ENCODE measurements at places on chromosomes 3 and 15.

DNA sequence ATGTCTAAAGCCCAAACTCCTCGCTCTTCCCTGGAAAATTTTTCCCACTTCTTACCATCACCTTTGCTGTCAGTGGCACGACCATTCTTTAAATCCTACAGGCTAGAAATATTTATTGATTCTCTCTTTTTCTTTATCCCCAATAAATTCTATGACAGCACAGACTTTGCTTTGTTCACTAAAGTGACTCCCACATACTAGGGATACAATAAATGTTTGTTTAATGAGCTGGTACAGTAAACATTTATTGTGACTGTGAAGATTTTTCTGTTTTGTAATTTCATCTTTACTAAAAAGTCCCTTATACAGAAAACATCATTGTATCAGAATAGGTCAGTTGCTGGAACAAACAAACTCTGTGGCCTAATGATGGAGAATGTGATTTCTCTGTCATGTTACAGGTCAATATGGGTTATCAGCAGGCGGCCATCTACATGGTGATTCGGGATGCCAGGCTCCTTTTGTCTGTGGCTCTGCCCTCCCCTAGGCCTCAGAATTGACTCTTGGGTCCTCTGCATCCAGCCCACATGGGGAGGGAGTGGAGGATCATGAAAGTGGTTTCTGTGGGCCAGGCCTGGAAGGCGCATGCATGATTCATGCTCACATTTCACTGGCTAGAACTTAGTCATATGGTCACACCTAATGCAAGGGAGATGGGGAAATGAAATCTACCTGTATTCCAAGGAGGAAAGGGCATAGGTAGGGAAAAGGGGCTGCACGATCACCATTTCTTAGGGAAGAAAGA is 22.7 kb upstream of the KNG1 start:
- DNase-seq, result no peak

- DNase-seq, result no peak
Measured at GRCh38 chr15:70636540-70637165, 126.7 kb downstream of the UACA start.

DNA sequence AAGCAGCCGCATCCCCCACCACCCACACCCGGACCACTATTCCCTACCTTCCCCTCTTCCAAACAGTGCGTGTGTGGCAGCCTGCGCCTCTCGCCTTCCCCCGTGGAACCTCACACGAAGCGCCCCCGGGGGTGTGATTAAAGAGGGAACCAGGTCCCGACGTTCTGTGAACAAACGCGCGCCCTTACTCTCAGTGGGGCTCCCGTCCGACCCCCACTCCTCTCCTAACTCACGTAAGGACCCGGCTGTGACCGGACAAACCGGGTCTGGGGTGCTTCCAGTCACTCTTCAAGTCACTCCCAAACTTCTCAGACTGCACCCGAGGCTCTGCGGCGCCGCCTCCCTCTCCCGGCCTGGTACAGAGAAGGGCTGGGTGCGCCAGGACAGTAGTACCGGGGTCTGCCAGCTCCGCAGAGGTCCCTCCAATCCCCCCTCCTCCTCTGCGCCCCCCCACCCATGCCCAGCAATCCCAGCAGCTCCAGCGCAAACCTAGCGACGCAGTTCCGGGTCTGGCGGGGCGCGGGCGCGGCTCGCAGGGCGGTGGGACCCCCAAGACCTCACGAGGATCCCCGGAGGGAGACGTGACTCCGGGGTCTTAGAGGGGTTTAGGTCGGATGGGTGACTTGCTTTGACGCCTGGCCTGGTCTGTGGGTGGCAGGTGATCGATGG is 574 bp downstream of the DUOXA1 start:
- DNase-seq, result no peak

DNA sequence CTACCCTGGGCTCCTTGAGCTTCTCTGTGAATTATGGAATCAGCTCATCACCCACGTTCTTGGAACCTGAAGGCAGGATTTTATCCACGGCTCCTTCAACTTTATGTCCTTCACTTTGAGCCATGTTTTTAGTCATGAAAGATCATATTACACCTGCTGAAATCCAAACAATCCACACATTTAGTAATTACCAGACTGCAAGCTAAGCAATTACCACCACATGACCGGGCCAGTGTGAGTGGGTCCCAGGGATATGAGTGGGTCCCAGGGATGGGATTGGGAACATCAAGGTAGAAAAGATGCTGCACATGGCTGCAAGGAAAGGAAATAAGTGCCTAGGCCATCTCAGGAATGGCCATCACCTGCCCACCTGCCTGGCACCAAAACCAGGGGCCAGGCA is 140.3 kb upstream of the IQSEC1 start:
- DNase-seq, result no peak

DNA sequence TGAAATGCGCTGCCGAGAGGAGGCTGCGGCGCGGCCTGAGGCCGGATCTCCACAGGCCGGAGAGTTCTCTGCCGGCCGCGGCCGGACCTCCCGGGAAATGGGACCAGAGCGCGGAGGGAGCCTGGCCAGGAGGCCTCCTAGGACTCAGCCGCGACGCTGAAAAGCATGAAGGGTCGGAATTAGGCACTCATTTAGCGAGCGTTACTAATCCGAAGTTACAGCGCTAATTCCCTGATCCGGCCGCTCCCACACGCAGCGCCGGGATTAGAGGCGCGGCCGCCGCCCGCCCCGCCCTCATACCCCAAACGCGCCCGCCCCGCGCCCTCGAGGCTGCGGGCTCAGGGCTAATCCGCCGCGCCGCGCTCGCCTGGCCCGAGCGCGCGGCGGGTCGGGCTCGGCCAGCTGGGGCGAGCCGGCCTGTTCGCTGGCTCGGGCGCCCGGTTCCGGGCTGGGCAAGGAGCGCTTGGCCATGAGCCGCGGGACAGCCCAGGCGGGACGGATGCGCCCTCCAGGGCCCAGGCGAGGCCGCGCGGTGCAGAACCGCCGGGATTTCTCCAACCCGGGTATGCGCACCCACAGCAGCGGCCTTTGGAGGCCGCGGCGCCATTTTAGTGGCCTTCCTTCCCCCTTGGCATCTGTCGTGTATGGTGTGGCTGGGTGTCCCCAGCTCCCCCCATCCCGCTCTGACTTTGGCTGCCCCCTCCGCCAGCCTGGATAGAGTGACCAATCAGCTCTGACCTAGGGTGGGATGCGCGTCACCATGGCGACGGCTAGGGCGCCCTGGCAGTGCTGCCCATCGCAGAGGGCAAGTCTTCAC is 36.8 kb upstream of the POLG start:
- no peak for DNase-seq

- DNase-seq, result no peak
Measured at GRCh38 chr3:120441776-120442175, 9.0 kb downstream of the FSTL1 start.

DNA sequence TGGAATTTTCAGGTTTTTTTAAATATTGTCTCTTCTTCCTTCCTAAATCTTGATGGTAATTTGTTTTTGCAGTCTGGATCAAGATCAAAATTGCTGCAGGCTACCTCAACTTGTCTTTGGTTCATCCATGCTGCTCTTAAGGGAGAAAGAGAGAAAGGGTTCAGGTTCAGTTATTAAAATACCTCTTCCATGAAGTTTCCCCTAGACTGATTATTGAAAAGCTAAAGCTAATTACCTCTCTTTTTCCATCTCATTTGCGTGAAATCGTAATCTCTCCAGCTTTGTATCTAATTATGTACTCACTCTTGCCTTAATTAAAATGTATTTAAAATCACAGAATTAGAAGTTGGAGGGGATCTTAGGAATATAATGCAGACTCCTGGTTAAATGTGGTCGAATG is 52.7 kb downstream of the SLC28A2 start:
- no peak for DNase-seq

GRCh38 chr15:78461171-78461888 is 23.3 kb downstream of the IREB2 start:
- no peak for DNase-seq

- peak; percentile 64 for DNase-seq
Measured at GRCh38 chr3:169764882-169765612, at the start of gene TERC. Gene TERC (minus strand): TSS chr3:169765060.

- DNase-seq, result no peak
Measured at GRCh38 chr15:62785881-62786828, 256.4 kb upstream of the TPM1 start.

GRCh38 chr3:139388821-139389551 is 461 bp downstream of the COPB2 start:
- DNase-seq, result no peak

DNA sequence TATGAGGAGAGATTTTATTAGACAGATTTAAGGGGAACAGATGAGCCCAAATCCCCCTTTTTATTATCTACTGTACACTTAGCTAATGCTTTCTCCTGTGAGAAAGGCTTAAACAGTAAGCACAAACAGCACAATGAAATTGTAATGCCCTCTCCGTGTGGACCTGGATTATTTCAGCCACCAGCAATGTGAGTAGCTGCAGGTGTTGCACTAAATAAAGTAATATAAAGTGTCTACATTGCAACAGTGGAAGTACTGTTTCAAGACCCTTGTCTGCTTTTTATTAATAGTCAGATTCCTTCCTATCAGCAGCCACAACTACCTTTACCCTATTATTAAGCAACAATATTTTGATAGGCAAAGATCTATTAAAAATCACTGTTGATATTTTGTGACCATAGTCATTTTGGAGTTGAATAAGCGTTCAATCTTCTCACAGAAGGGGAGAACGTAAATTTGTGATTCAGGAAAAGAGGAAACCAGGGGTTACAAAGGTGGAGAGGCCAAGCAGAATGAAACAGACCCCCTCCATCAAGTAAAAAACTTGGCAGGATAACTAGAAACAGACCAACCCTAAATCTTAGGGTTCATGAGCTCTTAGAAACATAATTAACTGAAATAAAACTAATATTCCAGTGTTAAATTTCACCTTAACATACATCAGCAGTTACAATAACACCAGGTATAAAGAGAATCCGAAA is 422.6 kb downstream of the MECOM start:
- DNase-seq, result no peak

DNA sequence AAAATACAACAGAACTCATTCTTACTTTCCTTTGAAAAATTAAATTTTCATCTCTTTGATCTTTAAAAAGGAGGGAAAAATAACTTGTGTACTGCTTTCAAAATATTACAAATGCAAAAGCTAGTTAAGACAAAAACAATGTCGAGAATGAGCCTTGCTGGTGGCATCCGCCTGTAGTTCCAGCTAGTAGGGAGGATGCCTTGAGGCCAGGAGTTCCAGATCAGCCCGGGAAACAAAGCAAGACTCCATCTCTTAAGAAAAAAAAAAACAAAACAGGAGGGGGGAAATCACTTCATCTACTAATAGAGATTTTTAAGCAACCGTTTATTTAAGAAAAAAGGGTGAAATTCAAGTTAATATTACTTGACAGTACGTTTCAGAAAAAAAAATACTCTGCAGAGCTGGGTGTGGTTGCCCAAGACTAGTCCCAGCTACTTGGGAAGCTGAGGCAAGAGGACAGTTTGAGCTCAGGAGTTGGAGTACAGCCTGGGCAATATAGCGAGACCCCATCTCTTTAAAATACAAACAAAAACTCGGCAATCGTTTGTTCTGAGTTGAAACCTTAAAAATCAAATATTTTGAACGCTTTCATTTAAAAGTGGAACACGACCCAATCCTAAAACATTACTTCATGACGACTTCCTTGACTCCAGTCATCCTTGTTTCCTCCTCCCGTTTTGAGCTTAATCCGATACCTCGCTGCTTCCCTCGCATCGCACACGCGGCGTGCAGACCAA is 1.2 kb downstream of the KPNA1 start:
- no peak for DNase-seq

- DNase-seq, result no peak
Measured at GRCh38 chr3:35690271-35690670, 50.9 kb downstream of the ARPP21 start.

DNA sequence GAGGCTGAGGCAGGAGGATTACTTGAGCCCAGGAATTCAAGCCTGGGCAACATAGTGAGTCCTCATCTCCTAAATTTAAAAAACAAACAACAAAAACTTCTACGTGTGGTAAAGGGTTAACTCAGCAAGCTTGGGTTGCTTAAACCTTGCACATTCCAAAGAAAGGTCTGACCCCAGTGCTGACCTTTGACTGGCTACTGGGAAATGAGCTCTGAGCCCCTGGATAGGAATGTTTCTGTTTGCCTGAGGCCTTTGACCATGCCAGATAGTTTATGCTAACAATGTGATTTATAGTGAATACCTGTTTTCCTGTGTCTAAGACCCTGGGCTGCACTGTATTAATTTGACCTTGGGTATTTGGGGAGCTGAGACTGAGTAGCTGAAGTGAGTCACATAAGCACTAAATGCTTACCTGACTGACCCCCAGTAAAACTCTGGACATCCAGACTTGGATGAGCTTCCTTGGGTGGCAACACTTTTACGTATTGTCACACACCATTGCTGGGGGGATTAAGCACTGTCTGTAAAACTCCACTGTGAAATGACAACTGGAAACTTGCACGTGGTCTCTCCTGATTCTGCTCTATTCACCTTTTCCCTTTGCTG is 20.7 kb downstream of the TCAIM start:
- DNase-seq, result no peak

DNA sequence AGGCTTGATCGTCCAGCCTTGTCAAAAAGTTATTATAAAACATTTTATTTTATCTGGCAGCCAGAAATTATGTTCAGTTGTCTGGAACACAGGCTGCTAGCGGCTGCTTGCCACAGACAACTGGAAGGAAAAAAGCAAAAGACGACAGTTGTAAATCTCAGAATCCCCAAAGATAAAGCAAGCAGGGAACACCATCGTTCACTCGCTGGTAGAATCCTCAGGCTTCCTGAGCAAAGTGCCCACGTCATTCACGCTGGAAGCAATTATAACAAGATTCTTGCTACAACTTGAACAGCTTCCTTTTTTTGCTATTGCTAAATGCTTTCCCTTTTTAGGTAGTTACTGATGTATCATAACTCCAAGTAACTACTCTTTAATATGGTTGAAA is 33.6 kb downstream of the ADAMTS17 start:
- DNase-seq, result no peak

GRCh38 chr3:39276746-39277145 is 3.1 kb downstream of the CX3CR1 start:
- no peak for DNase-seq

DNA sequence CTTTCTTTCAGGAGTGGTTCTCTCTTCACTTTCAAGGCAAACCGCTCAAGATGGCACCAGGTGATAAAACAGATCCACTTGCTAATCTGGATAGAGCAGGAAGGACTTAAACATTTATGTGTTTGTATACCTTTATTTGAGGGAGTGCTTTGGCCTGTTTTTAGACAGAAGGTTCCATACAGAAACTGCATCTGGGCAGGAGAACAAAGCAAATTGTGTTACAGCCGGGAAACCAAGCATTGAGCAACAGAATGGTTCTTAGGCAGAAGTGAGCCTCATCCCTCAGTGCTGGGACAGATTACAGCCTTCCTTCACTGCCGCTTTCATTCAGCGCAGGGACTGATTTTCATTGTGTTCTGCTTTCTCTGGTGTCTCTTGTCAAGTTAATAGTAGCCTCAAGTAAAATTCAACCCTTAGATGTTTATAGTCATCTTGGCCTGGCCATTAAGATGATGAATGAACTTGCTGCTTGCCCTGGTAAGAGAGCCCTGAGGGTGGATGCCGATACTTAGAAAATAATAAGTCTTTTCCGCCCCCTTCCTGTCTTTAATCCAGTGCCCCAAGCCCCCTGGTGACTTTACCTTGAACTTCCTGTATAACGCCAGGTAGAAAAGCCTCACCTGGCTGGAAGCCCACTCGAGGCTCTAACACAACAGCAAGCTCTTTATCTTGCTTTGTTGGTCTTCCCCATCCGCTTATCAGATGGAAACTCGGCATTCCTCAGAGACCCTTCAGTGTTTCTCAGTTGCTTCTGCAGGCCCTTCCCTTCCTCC is 168.0 kb upstream of the CTDSPL start:
- DNase-seq, result no peak

All from AG09309 (cell line).